ENCODE measurements at places on chromosomes 5 and 9. TPM values are rescaled to one million over a fixed set of nuclear protein-coding genes. Genes with fewer than 3 reads are reported as not detected.

GRCh38 chr9:134923466-134923865 is 5.8 kb upstream of the FCN1 start:
- DNase-seq, result no peak

- DNase-seq, result peak; percentile 19
These were observed 22.7 kb upstream of the FSTL4 start for GRCh38 chr5:133635051-133635450.

The PCDHAC2 gene
- 2.8 TPM for total RNA-seq

DNA sequence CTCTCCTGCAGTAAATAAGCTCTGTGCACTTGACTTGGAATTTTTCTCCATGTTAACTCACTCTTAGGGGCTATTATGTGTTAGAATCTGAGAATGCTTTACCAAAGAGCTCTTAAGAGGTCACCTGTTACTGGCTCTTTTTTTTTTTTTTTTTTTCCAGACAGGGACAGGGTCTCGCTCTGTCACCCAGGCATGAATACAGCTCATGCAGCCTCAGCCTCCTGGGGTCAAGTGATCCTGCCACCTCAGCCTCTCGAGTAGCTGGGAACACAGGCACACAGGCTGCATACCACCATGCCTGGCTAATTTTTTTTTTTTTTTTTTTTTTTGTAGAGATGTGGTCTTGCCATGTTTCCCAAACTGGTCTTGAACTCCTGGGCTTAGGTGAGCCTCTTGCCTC is 22.1 kb downstream of the HMGXB3 start:
- DNase-seq, result peak; percentile 57

GRCh38 chr5:59268756-59269415 is 624.6 kb downstream of the PDE4D start:
- DNase-seq, result no peak

DNA sequence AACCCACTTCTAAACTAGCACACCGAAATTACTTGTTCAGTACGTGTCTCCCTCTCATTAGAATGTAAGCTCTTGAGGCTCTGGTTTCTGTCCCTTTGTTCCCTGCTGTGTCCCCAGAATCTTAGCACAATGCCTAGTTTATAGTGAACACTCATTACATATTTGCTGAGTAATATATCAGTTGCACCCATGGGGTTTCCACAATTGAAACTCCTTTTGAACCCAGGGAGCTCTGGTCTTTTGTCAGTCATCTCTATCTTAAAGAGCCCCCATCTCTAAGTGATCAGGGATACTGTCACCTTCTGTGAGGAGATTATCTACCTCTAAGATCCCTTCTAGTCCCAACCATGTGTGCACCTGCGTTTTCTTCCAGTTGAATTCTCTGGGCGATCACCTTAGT is 12.8 kb downstream of the CAMK4 start:
- DNase-seq, result no peak

- no peak for DNase-seq
These were observed 248.9 kb downstream of the CRB2 start for GRCh38 chr9:123604861-123605260.

The FBP1 gene
- total RNA-seq, result not detected

The MYMK gene
- not detected for total RNA-seq

The DEPDC1B gene
- 38.3 TPM for total RNA-seq

DNA sequence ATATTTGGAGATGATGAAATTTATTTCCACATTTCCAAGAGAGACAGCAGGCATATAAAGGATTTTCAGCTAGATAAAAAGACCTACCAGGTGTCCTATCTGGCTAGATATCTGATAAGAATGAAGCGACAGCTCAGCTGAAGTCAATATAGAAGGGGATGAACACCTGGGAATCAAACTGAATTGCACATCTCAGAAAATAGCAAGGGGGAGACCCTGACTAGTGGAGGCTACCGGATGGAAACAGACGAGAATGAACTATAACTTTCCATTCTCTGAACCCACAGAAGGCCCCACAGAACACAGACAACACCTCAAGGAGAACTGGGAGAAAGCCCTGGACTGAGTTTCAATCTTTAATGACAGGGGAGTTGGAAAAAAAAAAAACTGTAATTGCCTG is 51.1 kb downstream of the CPLANE1 start:
- DNase-seq, result no peak

GRCh38 chr9:135820661-135821060 is 86.7 kb downstream of the CAMSAP1 start:
- no peak for DNase-seq

GRCh38 chr5:1347571-1347970 is 2.7 kb upstream of the CLPTM1L start:
- DNase-seq, result no peak

DNA sequence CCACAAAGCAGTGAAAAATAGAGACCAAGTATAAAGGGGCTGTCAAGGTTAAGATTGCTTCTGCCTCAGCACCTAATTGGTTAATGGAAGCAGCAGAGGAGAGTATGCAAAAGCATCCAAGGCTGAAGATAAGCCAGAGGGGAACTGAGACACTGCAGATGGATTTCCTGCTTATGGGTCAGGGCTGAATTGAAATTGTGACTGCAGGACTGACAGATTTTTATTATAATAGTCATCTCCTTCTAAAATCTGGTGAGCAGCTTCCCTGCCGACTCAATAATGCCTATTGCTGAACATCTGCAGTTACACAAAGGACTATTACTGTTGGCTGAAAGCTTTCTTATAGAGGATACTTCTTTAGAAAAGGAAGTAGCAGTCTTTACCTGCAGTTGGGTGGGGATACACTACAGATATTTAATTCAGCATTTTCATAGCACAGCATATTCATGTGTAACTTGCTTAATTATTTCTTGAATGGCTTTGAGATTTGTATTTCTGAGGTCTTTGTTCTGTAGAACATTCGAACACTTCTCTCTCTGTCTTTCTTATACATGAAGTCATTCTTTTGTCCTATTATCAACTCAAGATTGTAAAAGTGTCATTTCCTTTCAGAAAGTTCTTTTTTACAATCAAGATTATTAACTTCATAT is 363.0 kb upstream of the RIOK2 start:
- DNase-seq, result no peak

DNA sequence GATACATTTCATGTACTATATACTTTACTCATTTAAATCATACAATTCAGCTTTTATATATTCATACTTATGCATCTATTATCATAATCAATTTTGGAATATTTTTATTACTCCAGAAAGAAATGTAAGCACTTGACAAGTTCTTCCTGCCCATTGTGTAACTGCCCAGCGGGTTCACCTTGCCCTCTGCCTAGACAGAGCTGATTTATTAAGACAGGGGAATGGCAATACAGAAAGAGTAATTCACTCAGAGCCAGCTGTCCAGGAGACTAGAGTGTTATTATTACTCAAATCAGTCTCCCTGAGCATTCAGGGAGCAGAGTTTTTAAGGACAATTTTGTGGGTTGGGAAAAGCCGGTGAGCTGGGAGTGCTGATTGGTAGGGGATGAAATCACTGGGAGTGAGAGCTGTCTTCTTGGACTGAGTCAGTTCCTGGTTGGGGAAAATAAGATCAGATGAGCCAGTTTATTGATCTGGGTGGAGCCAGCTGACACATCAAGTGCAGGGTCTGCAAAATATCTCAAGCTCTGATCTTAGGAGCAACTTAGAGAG is 16.1 kb upstream of the SPIN1 start:
- no peak for DNase-seq

The FGD3 gene
- 0.96 TPM for total RNA-seq

DNA sequence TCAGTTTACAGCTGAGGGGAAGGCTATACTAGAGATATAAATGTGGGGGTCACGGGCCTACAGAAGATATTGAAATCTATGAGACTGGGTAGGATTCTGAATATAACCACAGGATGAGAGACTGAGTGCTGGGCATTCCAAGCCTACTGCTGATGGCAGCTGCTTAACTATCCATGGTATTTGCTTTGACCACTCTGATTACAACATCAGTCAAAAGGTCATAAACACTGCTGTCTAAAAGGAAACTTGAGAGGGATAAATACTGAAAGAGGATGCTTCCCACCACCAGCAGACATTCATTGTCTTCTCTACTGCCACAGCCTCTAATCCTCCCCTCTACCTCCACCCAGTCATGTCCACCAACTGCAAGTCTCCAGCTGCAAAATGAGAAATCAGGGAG is 3.8 kb downstream of the ZNF622 start:
- DNase-seq, result peak; percentile 14

GRCh38 chr5:141211-141610 is 49.2 kb downstream of the PLEKHG4B start:
- DNase-seq, result no peak

DNA sequence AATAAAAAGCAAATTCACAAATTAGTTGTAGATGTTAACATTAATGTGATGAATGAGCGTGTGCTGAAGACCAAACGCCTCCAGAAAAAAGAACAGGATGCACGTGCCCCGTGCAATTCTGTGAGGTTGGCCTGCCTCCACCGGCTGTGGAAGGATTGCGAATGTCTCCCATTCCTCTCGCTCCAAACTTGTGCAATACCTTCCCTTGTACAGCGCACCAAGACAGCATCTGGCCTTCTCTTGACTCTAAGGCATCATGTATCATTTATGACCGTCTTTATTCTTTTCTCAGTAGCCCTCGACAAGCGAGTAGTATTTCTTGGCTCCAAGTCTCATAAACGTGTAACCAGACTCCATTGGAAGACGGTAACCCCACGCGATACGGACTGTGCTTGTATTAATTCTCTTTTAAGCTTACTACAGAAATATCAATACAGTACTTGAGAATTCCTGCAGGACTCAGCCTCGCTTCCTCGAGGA is 1.5 kb upstream of the TESK1 start:
- no peak for DNase-seq

The SLC36A2 gene
- not detected for total RNA-seq

The SLC27A6 gene
- not detected for total RNA-seq

The CCNO gene
- total RNA-seq, result 5.4 TPM
